AG08395 (cell line): ENCODE measurements at places on chromosomes 5 and 9.

DNA sequence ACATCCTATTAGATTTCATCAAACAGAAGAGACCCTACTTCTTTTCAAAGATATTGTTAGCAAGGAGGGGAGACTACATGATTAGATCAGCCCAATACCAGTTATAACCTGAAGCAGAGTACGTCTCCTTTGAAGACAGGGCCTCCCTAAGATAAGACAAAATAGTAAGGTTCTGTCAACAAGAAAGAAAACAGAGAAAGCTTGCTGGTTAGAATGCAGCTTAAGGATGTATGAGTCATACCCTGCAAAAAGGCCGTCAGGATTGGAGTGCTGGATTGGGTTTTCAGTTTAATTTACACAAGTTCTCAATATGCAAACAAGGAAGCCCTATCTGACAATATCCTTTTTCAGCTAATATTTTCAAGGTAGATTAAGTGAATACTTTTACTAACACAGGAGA lies 1581.2 kb upstream of the WWC1 start:
- DNase-seq: no peak

- no peak for DNase-seq
These were observed 15.0 kb downstream of the NINJ1 start for GRCh38 chr9:93118863-93119702.

DNA sequence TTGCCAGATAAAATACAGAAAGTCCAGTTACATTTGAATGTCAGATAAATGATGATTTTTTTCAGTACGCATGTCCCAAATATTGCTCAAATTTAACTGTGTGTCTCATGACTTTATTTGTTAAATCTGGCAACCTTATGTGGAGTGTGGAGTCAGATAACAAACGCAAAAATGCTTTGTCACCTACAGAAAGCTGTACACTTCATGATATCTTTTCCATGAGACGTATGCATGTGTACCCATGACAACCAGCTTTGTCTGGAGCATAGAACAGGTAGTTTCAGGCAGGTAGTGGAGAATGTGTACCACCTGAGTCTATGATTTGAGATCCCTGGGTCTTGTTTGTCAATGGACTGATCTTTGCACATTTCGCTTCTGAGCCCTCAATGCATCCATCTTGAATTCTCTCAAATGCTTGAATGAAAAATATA lies 105.5 kb upstream of the CPEB4 start:
- DNase-seq: no peak

DNA sequence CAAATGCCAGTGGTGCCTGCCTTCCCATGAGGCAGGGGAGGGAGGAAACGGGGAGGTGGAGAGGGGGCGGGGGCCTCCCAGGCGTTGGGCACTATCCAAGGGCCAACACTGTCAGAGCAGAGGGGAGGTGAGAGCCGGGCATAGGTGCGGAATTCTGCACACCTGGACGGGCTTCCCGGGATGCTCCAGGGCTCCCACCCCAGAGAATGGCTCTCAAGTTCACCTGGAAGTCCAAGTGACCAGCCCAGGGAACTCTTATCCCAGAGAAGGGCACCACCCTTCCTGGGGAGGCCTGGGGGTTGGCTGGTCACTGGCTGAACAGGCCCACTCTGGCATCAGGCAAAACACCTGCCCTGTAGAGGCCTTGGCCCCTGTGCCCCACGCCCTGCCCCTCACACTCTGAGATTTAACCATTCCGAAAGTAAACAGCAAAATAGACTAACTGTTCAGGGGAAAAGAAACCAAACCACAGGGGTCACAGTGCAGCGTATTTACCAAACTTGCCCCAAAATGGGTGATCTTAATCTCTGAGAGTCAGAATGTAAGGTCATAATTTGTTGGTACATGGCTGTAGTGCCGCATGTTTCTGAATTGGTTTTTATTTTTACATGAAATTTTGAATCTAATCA lies 2.7 kb downstream of the CSF2 start:
- no peak for DNase-seq

GRCh38 chr5:76016258-76016657 lies 66.9 kb upstream of the SV2C start:
- no peak for DNase-seq

- DNase-seq: no peak
These were observed 90.3 kb upstream of the LARP1 start for GRCh38 chr5:154664869-154665268.

DNA sequence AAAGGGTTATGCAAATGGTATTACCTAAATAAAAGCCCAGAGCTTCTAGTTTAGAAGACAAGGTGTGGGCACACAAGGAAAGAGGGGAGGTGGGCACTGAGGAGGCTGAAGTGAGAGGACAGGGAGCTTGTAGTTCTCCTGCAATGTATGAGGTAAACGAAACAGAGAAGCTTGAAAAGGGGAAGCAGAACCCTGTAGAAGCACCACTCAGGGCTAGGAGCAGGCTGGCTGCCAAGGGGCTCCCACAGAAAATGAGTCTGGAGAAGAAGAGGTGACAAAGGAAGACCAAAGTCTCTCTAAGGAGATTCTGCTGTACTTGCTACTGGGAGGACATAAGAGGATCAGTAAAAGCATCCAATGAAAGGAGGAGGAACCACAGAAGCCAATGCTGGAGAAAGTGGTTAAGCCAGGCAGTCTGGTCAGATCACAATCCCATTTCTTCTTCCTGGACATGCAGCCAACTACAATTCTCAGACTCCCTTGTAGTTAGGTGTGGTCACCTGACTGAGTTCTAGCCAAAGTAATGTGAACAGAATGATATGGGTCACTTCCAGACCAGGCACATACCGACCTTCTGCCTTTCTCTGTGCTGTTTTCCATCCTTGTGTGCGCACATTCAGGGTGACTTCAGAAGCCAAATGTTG lies 174.5 kb upstream of the MAP3K1 start:
- DNase-seq: no peak

GRCh38 chr5:54889826-54890225 lies 95.6 kb downstream of the ESM1 start:
- DNase-seq: peak; percentile 87

DNA sequence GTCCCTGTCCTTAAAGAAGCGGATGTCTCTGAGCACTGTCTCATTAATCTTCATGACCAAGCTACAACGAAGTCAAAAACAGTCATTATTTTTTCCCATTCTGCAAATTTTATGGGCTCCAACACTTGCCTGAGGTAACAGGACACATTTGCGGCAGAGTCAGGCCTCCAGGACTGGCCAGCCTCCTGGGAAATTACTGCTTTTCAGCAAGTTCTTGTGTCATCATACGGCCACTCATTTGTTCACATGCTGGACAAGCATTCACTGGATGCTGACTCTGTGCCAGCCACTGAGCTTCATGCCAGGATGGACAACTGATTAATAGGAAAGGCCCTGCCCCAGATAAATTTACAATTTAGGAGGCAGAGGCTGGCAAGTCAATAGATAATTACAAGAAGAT lies 305.7 kb downstream of the ACTL7B start:
- peak; percentile 61 for DNase-seq

- DNase-seq: no peak
These were observed 974 bp upstream of the SLC12A2 start for GRCh38 chr5:128082551-128083032.

DNA sequence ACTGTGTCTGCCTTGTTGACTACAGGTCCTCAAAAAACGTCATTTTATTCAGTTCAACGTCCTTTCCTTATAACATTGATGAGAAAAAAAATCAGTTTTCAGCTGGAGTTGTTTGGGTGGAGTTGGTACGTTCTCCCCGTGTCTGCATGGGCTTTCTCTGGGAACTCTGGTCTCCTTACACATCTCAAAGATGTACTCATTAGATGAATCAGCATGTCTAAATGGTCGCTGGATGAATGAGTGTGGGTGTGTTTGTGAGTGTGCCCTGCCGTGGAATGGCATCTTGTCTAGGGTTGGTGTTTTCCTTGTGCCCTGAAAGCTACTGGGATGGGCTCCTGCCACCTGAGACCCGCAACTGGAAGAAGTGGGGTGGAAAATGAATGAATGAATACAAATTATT lies 30.1 kb downstream of the EGR1 start:
- DNase-seq: no peak

DNA sequence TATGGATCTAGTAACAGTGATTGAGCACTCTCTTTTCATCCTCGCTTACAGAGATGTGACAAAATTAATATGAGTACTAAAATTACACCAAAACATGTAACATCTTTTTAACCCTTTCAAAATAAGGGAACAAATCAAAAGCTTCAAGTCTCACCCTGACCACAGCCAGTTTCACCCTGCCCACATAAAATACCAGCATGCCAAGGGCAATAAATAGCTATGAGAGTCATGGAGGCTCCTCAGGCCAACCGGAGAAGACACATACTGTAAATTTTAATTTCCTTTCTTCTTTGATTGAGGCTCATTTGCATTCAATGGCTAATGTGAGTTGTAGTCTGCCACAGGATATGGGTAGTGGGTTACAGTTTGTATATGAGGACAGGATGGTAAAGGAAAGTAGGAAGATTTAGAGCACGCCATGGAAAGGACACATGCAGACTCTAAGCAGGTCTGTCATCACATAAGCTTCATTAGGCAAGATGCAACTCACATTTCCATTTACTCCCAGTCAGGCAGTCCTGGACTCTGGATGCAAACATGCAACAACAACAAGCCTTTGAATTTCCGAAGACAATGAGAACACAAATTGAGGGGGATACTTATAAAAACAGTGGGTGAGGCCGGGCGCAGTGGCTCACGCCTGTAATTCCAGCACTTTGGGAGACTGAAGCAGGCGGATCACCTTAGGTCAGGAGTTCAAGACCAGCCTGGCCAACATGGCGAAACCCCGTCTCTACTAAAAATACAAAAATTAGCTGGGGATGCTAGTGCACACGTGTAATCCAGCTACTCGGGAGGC lies 11.3 kb downstream of the IL4 start:
- no peak for DNase-seq

- no peak for DNase-seq
These were observed 3.9 kb downstream of the SPARC start for GRCh38 chr5:151682751-151683331.
